ENCODE measurements at places on chromosomes 5 and 9.

DNA sequence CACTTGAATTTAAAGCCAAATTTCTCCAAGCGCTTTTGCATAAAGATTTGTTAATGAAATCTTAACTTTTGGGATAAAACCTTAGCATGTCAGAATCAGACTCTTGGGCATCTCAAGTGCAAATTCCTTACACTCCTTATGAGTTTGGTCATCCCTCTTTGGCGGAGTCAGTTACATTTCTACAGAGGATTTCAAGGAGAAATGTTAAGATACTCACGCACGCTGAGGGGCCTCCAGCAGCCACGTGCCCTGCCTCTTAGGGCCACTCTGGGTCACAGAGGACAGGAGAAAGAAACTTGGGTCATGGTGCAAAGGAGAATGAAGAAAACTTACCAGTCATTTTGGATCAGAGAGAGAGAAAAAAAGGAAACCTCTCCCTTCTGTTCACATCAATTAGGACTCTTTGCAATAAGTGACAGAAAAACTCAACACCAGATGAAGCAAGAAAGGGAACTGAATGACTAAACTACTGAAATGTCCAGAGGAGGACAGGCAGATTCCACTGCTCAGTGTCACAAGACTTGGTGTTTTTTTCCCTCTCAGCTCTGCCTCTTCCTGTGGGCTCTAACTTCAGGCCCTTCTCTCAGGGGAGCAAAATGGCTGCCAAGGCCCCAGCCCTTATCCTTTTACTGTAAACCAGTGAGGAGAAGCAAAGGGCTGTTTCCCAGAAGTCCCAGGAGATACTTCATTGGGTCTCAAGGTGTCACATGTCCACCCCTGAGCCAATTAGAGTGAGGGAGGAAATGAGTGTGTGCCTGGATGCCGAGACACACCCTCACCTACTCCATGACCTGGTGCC, 63.3 kb upstream of the NFIL3 start:
- DNase-seq, result no peak

- DNase-seq, result no peak
Observed at GRCh38 chr9:117860849-117861248, 156.6 kb downstream of the TLR4 start.

DNA sequence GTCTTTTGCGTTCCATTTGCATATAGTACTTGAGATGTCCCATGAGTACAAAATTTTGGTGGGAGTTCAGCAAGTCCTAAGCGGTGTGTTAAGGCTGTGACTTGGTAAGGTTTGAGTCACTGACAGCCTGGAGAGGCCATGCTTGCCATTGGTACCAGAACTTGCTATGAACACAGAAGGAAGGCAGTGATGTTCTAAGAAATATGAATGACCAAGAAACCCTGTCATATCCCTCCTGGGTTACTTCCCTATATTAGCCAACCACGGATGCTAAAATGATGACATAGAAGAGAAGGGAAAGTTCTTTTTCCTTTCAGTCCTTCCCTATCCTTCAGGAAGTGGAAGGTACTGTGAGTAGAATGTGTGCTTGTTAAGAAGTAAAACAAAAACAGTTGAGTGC, 136.7 kb downstream of the GCNT1 start:
- DNase-seq, result no peak

DNA sequence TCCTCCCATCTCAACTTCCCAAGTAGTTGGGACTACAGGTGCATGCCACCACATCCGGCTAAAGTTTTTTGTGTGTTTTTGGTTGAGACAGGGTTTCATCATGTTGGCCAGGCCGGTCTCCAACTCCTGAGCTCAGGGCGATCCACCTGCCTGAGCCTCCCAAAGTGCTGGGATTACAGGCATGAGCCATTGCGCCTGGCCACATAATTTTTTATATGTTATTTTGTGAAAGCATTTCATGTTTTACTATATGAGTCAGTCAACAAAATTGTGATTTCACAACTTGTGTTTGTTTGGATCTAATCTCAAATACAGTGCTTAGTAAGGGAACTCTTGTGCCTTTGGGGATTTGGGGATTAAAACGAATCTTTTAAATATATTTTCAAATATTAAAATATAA, 20.0 kb upstream of the FAM120AOS start:
- DNase-seq, result no peak

DNA sequence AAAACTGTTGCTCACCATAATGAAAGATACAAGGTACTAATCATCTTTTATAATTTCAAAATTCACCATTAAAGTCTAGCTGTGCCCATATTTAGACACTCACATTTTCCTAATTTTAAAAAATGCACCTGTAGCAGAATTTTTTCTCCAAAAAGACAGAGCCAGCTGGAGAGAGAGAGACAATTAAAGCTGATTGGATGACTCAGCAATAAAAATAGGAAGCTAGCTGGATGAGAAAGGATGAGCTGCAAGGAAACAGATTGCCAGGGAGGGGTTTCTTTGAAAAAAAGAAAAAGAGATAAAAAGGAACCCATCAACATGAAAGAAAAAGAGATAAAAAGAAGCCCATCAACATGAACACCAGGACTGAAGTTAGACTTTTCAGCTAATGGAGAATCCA, 73.8 kb downstream of the HCN1 start:
- no peak for DNase-seq

DNA sequence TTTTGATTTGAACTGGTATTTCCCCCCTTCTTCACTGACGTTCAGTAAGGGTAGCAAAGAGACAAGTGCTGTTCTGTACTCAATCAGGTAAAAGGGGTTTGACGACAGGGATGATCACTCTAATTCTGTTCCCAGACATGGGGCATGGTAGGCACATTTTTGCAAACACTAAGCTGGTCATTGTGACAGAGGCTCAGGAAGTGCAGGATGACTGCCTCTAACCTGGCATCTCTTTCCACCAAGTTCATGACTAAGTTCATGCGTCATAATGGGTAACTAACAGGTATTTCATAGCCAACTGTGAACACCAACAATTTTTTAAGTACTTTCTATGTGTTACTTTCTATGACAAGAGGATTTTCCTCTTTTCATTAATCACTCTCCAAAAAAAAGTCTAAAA, 166.5 kb downstream of the MAPKAP1 start:
- no peak for DNase-seq

DNA sequence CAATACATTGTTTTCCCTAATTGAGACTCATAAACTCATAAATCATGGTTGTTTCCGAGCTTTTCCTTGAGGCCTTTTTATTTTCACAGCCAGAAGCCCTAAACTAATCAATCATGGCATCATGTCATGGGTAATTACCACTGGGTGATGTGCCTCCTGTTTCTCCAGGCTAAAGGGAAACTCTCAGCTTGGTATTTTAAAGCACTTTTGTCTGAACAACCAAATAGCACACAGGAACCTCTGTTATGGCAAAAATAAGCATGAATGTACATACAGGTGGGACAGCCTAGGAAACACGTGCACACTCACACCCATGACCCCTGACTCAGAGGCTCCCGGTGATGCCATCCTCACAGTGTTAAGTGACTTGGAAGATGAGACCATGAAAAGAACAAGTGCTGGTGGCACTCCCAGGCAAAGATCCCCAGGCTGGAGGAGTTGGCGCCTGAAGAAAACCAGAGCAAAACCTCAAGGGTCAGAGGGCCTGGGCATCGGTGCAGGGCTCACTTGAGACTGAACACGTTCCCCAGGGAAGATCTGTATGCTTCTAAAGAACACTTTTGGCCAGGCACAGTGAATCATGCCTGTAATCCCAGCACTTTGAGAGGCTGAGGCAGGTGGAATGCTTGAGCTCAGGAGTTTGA, 154.3 kb downstream of the ROR2 start:
- no peak for DNase-seq

GRCh38 chr9:79382044-79382443, 189.7 kb upstream of the TLE4 start:
- no peak for DNase-seq

DNA sequence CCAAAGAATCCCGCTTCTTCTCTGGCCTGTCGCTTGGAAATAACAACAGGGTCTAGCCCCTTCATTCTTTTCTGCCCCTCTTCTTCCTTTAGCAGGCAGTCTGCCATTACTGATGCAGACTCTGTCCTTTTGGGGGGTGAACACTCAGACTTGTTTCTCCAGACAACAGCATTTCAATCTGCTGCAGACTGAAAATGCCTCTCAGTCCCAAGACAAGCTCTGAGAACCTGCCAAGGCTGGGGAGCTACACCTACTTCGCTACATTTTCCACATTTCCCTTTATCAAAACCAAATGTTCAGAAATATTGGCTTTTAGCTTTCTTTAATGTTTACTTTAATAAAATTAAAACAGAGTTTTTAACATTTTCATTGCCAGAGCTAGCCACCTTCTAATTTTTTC, 152.4 kb downstream of the MPDZ start:
- DNase-seq, result no peak

DNA sequence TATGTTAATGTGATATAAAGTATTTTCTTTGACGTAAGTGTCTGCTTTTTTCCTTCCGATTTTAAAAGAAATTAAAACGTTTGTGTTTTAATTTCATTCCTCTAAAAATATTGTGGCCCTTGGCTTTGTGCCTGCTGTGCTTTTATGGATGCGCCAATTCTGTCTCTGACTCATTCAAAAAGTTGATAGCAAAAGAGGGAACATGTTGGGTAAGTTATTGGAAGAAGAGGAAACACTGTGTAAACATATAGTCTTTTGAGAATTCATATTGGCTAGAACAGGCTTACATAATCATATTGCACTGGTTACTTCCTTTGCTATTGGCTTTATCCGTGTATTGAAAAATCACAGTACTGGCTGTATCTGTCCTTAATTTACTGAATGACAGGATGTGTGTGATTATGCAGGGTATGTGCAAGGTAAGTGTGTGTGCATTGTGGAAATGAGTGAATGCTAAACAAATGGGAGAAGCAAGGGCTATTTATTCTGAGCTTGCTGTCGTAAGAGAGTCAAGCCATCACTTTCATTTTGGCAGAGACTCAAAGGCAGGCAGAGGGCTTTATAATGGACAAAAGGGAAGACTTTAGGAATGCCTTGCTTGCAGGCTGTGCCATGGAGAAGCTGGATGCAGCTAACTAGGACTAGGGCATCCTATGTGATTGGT, 67.8 kb downstream of the SGCD start:
- DNase-seq, result no peak

GRCh38 chr5:143723159-143723558, 88.8 kb upstream of the HMHB1 start:
- no peak for DNase-seq

- peak; percentile 12 for DNase-seq
Observed at GRCh38 chr5:36875051-36875789, 1.3 kb upstream of the NIPBL start.

- peak; percentile 23 for DNase-seq
Observed at GRCh38 chr9:2157277-2158110, 142.3 kb downstream of the SMARCA2 start.

DNA sequence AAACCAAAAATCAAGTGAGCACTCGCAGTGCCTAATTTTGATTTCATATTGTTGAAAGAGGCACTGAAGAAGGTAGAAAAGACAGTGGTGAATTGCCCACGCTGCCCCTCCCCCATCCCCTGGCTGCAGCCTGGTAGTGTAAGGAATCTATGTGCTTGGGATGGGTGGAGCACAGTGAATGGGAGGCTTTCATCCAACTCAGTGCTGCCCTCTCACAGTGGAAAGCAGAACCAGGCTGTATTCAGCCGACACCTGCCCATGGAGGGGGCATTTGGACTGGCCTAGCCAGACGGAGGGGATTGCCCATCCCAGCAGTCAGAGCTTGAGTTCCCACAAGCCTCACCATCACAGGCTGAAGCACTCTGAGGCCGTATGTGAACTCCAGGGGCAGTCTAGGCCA, 800.4 kb upstream of the DMAC1 start:
- DNase-seq, result no peak

DNA sequence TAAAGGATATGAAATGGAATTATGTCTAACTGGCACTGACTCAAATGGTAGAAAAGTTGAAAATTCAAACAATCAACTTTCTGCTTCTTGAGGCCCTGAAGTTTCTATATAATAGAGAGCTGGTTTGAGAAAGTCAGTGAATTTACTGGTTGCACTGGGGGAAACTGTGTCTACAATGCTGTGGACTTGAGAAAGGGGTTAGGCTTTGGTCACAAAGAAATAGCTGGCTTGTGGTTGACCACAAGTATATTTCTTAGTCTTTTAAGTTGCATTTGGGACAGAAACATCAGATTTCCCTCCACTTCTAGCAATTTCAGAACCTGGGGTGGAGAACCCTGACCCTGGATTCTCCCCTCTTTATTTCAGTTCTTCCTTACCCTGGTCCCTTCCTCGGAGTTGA, 192.6 kb upstream of the ACTBL2 start:
- no peak for DNase-seq

DNA sequence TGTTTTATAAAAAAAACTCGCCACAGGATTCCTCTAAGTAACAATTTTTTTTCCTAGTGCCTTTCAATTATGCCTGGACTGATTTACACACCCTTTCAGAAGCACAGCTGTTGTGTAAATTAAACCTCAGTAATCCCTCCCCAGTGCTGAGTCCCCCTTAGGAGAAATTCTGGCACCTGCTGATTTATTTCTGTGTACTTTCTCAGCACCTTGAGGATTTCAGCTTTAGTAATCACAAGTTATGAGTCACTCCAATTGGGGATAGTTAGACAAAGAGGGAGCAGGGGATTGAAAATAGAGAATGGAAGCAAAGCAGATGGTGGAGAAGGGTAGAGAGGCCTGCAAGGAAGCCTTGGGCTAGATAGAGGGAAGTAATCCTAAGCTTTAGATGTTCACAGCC, 171.7 kb downstream of the TTLL11 start:
- DNase-seq, result no peak

DNA sequence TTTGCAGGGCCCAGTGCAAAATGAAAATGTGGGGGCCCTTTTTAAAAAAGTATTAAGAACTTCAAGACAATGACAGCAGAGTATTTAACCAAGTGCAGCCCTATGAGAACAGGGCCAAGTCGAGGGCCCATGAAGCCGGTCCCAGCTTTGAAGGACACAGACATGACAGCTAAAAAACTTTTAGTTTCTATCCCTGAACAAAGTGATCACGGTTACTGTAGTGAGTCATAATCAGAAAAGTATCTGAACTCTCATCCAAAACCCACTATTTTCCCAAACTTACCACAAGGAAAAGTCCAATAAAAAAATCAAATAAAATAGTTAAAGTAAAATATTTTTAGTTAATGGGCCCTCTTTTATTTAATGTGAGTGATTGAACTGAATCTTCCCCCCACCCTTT, 126.0 kb downstream of the MEF2C start:
- no peak for DNase-seq

DNA sequence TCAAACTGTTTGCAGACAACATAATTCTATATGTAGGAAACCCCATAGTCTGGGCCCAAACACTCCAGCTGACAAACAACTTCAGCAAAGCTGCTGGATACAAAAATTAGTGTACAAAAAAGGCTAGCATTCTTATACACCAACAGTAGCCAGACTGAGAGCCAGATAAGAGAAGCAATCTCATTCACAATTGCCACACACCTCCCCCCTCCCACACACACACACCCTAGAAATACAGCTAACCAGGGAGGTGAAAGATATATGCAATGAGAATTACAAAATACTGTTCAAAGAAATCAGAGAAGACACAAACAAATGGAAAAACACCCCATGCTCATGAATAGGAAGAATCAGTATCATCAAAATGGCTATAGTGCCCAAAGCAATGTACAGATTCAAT, 9.0 kb downstream of the MTREX start:
- no peak for DNase-seq

Measured in activated CD4-positive, alpha-beta T cell treated with anti-CD3 and anti-CD28 coated beads, Interleukin-2, amount 50 U/mL, for 4 hours (primary cell).